Stimulated activated CD8-positive, alpha-beta memory T cell treated with anti-CD3 and anti-CD28 coated beads, Interleukin-2, amount 100 ng/mL, for 48 hours (primary cell): ENCODE measurements at places on chromosomes 7 and 10.

GRCh38 chr7:46494028-46494427 is 573.0 kb upstream of the IGFBP3 start:
- DNase-seq = no peak

DNA sequence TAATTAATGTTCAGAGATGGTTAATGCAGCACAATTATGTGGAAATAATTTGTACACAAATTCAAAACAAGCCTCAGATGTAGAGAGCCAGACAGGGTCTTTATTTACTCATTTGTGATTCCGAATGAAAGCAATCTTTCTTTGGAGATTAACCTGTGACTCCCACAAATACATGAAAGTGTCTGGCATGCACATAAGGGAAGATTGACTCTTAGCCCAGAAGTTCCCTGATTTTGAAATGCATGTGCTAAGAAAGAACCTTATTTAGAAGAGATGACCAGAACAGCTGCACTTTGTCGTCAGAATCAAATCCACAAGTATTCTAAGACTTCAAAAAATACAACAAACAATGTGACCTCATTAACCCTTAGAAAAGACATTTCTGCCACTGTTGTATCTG is 45.1 kb downstream of the RNLS start:
- no peak for DNase-seq

GRCh38 chr7:23971031-23971430 is 261.0 kb downstream of the STK31 start:
- DNase-seq = no peak

GRCh38 chr10:24118246-24118645 is 90.7 kb upstream of the KIAA1217 start:
- DNase-seq = no peak

GRCh38 chr7:120033114-120033513 is 239.9 kb upstream of the KCND2 start:
- no peak for DNase-seq

DNA sequence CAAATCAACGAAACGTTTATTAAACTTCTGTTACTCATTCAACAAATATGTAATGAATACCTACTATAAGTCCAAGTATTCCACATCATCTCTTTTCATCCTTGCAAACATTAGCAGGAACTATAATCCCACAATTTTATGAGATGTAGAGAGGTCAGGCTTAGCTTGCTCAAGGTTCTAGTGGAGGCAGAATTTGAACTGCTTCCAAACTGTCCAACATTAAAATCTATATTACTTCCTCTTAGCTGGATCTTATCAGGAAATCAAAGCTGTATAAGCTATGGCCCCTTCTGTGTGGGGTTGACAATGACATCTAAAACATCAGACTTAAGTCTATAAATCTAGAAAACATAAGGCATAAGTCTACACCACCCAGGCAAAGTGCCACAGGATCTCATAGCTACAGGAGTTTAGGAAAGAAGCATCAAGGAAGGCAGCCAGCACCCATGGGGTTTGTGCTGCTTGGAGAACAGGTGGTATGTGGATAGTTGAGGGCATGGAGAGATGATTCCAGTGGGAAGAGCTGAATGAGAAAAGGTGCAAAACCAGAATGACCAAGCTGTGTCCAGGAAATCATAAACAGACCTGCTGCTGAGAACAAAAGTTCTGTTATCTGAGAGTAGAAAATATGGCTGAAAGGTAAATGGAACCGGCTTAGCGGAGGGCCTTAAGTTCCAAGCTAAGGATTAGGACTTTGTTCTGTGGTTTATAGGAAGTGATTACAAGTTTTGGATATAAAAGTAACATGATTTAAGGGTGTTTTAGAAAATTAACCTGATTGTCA is 34.5 kb downstream of the PAPSS2 start:
- no peak for DNase-seq

DNA sequence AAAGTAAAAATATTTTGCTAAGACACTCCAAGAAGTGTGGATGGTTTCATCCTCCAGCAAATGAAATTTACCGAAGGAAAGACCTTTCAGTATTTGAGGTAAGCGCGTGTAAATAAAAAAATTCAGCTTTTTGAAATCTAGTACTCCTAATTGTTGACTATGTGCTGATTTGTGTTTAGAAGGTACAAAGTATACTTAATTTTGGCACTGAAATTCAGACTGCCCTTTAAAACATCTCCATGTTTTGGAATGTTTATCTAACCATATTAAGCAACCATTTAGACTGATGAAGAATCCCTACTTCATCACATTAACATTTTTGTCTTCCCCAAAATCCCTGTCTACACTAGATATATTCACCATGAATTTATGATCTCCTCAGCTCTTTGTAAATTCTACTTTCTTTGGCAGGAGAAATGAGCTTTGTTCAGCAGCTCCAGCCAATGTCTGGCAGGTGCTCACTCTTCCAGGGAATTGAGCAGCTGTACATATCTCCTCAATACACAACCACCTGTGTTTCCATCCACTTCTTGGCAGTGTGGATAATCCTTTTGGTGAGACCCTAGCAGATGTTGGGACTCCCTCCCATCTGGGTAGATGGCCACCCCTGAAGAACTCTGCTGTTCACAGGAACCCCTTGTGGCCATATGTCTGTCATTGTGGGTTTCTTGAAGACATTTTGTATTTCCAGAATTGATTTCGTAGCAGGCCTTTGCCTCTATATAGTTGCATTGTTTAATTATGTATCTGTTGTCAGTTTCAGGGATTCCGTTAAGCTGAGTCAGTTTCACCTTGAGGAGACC is 129.4 kb upstream of the SAMD8 start:
- no peak for DNase-seq

- no peak for DNase-seq
These were observed 9.9 kb downstream of the SLC25A13 start for GRCh38 chr7:96311967-96312366.

DNA sequence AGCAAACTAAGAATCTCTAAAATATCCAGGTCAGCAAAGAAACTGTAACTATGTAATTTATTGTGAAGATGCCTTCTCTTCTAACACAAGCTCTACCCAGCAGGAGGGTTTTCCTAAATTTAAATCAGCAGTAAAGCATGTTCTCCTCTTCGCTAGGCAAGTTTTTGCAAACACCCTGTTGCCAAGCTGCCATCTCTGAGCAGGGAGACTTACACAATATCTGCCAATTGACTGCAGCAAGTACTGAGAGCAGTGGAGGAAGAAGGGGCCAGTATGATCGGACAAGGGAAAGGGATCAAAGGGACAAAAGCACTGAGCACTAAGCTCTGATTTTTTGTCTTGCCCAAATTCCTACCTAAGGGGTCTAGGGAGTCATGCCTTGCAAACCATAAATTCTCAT is 16.0 kb upstream of the LANCL2 start:
- no peak for DNase-seq

DNA sequence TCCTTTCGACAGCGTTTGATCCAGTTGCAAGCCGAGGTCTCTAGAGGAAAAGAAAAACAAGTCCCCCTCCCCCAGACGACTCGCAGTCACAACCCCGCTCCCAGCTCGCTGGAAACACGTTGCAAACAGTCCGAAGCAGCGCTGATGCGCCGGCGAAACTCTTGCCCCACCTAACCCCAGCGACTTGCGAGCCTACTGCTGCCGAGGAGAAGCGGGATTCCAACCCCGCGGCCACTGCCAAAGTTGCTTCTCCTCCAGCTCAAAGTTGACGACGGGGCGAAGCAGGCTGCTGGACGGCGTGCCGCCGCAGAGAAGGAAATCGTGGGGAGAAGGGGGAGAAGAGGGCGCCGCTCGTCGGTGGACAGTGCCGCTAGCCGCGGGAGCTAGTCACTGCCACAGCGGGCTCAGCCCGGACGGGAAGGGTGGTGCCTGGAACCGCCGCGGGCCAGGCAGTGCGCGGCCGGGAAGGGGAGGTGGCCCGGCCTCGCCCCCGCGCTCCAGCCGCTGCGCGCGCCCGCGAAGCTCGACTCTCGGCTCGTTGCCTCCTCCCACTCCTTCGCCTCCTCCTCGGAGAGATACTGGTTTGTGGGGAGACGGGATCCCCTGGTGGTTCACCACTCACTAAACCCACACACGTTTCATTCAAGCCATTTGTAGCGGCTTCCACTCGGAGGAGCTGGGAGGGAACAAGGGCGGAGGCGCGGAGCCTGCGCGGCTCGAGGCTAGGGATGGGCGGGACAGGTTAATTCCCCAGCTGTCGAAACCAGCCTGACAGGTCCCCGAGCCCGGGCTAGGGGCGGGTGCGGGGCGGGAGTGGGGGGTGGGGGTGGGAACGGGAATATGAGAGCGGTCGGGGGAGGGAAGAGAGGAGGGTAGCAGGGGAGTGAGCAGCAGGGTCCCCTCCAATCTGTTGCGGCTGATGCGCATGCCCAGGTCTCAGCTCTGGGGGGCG is at the start of gene GPR37:
Gene GPR37 (minus strand): TSS at position 392 of the 952 bp plus-strand sequence. CDS start 816 bp downstream, outside the sequence.
- DNase-seq = peak; percentile 18
